ENCODE measurements at places on chromosomes 2 and 18. TPM values are rescaled to one million over a fixed set of nuclear protein-coding genes. Genes with fewer than 3 reads are reported as not detected.

Gene FAM237A
- not detected for total RNA-seq

Gene SOCS6
- total RNA-seq = 33.8 TPM

Gene SIX3
- total RNA-seq = 1.6 TPM

Gene COL4A4
- 3.1 TPM for total RNA-seq

Gene SERPINB11
- total RNA-seq = not detected

Gene LYG2
- not detected for total RNA-seq

Gene MLPH
- total RNA-seq = 326 TPM

Gene GREB1L
- total RNA-seq = 1.6 TPM

Gene ADD2
- total RNA-seq = 22.3 TPM

Gene MYCN
- total RNA-seq = not detected

Gene MAP2
- 1.3 TPM for total RNA-seq

Gene HOXD13
- total RNA-seq = 0.24 TPM

Gene LBX2
- total RNA-seq = 2.9 TPM

All from A549 treated with ZK216348 at 1 μM for 4 hours (cell line).